Activated CD8-positive, alpha-beta memory T cell treated with anti-CD3 and anti-CD28 coated beads for 24 hours (primary cell): ENCODE measurements at places on chromosomes 12 and 14.

- no peak for DNase-seq
These were observed 158.9 kb upstream of the PLEKHG7 start for GRCh38 chr12:92543840-92544239.

DNA sequence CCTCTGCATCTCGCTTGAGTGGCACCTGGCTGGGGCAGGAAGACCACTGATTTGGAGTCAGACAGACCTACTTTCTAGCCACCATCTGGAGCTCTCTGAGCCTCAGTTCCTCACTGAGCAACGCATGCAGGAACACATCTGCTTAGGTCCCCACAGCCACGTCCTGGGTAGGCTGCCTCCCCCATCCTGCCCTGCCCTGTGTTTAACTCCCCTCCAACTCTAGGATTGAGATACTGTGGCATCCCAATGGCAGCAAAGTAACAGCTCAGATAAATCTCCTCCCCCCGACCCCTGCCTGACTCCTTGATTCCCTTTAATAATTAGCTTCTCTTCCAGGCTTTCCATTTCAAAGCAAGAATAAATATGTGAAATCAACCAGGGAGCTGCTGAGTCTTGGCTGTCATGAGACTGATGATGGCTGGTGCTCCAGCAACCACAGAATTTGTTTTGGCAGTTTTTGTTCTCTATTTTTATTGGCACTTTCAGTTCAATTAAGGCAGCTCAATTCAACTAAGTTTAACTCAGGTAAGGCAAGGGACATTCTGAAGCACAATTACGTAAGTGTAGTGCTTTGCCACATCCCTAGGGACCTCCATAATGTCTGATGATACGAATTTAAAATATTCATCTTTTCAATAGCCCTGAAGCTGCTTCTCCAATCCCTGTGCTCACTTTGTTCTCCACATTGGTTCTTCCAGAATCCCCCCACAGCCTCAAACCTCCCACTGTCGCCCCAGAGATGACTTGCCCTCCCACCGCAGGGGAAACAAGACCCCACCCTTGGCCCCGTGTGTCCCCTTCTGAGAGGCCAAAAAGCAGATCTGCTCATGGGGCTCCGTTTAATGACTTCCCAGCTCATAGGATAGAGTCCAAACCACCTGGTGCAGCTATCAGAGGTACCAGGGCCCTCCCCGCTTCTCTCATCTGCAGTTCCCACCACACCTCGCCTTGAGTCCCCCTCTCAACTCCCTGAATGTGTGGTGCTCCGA is 58.2 kb downstream of the ESR2 start:
- peak; percentile 53 for DNase-seq

- DNase-seq = no peak
These were observed 42.4 kb upstream of the IGF1 start for GRCh38 chr12:102522768-102523167.

- DNase-seq = no peak
These were observed 42.8 kb downstream of the FOXN4 start for GRCh38 chr12:109266106-109266879.

GRCh38 chr12:15648558-15648957 is 140.6 kb downstream of the EPS8 start:
- no peak for DNase-seq

- no peak for DNase-seq
These were observed 25.0 kb upstream of the NPAS3 start for GRCh38 chr14:32913725-32914124.

GRCh38 chr14:34013721-34014060 is 62.8 kb upstream of the EGLN3 start:
- no peak for DNase-seq

DNA sequence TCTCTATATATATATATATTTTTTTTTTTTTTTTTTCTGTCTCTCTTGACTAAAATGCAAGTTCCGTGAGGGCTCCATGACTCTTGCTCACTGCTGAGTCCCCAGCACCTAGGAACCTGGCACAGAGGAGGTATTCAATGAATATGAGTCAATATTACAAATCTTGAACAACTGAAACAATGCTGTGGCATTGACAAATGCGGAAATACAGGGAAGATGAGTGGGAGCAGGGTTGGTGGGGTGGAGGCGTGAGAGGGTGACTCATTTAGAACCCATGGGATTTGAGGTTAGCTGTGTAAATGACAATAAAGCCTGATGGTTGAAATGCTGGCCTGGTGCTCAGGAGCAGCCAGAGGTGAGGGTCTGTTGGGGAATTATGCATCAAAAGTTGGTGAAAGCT is 121.7 kb upstream of the FUT8 start:
- DNase-seq = peak; percentile 71

- DNase-seq = no peak
These were observed 104.1 kb downstream of the ANO2 start for GRCh38 chr12:5840944-5841343.

DNA sequence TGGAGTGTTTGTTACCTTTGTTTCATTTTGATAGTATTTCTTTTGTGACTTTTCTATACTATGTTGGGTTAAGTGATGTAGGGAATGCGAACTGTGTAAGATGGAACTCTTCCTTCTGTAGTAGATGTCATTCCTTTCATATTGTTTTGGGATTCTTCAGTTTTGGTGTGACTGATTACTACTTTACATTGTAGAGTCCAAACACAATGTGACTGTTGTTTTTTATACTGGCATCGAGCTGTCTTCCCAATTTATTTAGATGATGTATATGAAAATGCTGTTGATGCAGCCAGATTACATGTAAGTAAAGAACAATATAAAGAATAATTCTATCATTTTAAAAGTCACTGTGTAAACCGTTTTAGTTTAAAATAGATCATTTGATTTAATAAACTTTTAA is 34.7 kb downstream of the WASHC4 start:
- DNase-seq = no peak

- no peak for DNase-seq
These were observed 24.3 kb upstream of the SMUG1 start for GRCh38 chr12:54213079-54213478.

GRCh38 chr14:24913021-24913420 is 136.9 kb downstream of the STXBP6 start:
- DNase-seq = no peak

DNA sequence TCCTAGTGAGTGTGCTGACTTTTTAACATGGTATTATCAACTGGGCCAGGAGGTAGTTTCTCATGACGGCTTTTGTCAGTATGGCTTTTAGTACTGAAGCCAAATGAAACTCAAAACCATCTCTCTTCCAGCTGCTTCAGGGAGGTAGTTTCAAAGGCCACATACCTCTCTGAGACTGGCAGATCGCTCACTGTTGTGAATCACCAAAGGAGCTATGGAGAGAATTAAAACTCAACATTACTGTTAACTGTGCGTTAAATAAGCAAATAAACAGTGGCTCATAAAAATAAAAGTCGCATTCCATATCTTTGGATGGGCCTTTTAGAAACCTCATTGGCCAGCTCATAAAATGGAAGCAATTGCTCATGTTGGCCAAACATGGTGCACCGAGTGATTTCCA is 141.1 kb downstream of the HMGA2 start:
- no peak for DNase-seq

DNA sequence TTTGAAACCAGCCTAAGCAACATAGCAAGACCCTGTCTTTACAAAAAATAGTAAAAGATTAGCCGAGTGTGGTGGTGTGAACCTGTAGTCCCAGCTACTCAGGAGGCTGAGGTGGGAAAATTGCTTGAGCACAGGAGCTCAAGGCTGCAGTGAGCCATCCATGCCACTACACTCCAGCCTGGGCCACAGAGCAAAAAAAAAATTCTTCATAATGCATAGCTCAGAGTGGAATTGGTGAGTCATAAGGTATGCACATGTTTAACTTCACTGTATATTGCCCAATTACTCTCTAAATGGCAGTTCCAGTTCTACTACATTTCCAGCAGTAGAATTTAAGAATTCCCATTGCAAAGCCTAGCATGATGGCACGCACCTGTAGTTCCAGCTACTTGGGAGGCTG is 26.8 kb upstream of the CLIP1 start:
- DNase-seq = no peak

DNA sequence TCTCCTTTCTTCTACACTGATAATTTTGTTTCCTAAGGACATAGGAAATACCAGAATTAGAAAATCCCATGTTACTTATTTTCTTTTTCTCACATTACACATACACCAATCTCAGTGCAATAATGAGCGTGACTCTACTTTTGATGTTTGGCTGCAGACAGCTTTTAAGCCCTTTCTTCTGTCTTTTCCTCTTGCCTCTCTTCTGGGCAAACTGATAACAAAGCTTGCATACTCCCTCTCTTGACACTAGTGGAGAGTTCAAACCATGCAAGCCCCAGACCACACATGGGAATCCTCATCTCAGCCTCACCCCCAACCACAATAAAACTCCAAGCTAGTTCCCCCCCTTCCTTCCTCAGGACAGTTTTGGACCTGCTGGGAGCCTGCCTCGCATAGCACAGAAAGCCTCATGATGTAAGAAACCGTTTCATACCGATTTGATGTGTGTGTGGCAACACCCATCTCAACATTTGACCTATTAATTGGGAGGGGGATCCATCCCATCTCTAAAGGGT is 161.9 kb downstream of the EMP1 start:
- no peak for DNase-seq

DNA sequence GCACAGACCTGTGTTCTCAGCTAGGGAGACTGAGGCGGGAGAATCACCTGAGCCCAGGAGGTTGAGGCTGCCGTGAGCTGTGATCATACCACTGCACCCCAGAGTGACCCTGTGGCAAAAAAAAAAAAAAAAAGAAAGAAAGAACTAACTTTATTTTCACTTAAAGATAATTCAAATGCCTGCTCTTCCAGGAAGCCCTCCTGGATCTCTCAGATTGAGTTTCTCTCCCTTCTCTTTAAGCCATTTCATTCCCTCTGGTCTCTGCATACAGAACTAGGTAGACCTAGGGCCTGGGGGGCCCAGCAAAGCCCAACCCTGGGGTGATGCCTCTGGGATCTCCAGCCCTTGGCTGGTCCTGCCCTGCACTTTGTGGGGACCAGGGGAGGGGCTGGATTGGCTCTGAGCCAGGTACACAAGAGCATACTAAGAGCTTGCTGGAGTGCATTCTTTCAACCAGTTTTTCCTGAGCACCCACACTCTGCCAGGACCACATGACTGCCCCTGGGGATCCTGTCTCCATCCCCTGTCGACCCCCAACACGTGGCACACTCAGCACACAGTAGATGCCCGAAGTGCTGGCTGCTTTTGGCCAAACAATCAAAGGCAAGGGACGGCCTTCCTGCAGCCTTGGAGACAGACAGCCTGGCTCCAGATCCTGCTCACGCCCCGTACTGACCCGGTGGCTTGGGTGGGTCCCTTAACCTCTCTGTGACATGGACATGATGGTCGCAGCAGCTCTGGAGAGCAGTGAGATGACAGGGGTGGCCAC is 52.7 kb downstream of the CYP46A1 start:
- DNase-seq = no peak

GRCh38 chr14:26190646-26191045 is 407.2 kb downstream of the NOVA1 start:
- DNase-seq = no peak

- DNase-seq = no peak
These were observed 789.6 kb upstream of the NOVA1 start for GRCh38 chr14:27387463-27387862.

DNA sequence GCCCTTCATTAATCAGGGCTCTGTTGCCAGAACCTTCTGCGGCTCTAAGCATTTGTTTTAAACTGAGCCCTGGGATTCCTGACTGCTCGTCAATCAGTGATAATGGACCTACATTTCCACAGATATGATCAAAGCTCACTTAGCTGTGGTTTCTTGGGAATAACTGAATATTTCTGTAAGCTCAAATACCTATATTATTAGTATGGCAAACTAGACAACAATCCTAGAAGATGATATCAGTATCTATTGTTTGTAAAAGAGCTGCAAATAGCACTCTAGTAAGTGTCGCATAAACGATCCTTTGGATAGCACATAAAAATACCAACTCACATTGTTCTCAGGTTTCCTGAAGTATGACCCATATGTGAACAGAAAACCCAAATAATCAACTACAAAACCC is 150.4 kb downstream of the PPM1H start:
- no peak for DNase-seq

- no peak for DNase-seq
These were observed 28.9 kb downstream of the RTRAF start for GRCh38 chr14:52018252-52018651.

DNA sequence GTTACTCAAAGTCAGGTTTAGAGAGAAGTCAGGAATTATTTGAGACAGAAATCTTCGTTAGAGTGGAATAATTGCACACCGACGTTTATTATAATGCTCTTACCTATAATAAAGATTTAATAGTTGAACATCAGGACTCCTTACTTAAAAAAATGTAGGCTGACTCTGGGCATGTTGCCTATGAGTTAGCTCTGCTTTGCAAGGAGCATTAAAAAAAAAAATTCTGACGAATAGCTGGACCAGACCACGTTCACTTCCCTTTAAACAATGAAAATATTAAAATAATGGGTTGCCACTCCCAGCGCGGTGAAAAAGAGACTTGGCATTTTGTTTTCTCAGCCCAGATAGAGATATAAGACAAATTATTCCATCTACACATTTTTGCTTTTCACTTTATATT is 574 bp upstream of the FANCM start:
- no peak for DNase-seq

GRCh38 chr12:70948976-70949336 is 28.4 kb upstream of the PTPRR start:
- DNase-seq = no peak

GRCh38 chr14:100078216-100078803 is 13.1 kb downstream of the EVL start:
- no peak for DNase-seq

- DNase-seq = no peak
These were observed 35.7 kb downstream of the FOXN4 start for GRCh38 chr12:109273354-109273753.

DNA sequence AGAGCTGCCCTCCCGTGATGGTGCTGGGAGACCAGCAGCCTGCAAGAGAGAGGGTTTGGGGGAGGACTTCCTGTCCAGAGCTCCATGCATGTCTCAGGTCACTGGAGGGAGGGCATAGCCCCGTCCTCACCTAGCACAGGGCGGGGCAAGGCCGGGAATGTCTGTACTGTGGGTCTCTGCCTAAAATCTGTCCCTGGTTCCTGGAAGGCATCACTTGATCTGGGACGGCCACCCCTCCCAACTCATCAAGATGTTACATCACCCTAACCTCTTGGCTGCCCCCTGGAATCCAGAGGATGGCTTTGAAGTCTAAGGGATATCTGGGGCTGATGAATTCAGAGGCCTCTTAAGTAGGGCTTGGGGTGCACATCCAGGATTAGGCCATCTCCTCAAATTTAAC is 37.0 kb upstream of the MEG3 start:
- no peak for DNase-seq

DNA sequence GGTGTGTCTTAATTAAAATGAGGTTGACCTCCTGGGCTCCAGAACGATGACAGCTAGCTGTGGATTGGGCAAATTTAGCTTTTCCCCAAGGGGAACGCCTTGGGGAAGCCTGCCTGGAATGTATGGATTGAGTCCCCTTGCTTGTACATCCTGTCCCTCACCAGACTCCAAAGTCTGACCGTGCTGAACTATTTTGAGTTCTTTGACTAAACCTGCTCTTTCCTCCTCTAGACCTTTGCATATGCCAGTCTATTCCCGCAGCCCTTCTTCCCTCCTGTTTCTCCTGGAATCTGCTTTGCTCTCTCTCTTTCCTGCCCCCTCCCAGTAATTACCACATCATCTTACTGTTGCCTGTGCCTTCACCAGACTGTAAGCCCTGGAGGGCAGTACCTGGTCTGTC is 11.5 kb upstream of the KDM2B start:
- no peak for DNase-seq

GRCh38 chr14:69044965-69045555 is 66.0 kb upstream of the ACTN1 start:
- DNase-seq = no peak
